ENCODE measurements at places on chromosomes 6 and 20.

GRCh38 chr20:1833728-1834726 is 61.2 kb upstream of the SIRPA start:
- DNase-seq: no peak

GRCh38 chr20:33540427-33540826 is 50.5 kb downstream of the CBFA2T2 start:
- no peak for DNase-seq

GRCh38 chr6:9507136-9507895 is 907.6 kb downstream of the TFAP2A start:
- DNase-seq: no peak

DNA sequence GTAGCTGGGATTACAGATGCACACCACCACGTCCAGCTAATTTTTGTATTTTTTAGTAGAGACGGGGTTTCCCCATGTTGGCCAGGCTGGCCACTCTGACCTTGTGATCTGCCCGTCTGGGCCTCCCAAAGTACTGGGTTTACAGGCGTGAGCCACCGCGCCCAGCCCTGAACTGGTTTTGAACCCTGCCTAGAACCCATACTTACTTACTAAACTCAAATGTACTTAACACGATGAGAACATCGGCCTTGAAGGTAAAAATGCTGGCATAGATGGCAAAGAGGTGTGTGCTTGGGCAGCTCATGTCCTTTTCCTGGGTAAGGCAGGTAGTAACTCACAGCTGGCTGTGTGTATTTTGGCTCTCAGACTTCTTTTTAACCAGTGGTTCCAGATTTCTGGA is 3.2 kb upstream of the ARMC12 start:
- no peak for DNase-seq

DNA sequence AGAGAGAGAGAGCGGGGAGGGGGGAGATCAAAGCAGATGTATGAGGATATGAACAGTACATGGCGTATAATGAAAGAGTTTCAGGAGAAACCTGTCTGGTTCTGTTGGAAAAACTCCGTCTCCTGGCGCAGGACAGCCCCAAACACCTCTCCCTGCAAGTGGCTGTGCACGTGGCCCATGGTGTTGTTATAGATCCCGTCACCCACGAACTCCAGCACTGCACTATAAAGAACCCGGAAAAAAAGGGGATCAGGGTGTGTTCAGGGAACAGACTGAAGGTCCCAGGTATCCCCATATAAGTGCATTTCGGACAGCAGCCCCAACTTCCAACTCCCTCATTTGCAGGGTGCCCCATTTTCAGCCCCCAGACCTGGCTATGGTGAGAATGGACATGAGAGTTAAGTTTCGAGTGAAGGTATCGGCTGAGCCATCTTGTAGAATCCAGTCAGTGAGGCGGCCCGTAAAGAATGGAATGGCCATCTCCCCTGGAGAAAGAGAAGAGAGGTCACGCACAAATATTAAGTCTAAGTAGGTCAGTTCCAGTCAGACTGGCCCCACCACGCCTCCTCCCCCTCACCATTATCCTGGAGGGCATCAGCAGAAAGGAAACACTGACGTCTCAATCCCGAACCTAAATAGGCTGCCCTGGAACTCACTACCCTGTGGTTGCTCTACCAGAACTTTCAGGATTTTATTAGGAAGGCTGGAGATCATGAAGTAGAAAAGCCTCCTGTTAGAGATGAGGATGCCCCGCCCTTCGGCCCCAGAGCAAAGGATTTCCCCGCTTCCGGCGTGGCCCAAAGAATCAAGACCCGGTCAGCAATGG is 1.3 kb downstream of the TAP1 start:
- no peak for DNase-seq

DNA sequence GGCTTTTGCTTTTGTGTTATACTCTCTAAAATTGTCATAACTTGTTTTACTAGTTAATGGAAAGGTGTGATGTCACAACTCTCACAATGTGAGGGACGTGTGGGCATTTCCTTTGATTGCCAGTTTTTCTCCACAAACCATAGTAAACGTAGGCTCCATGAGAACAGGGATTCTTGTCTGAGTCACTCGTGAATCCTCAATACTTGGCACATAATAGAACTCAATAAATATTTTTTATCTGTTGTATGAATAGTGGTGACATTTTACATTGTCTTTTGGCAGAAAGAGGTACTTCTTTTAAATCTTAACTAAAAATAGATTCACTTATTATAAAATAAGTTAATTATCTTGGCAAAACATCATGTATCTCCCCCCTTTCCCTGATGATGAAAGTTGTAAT is 69.0 kb upstream of the CNKSR3 start:
- DNase-seq: no peak

- peak; percentile 54 for DNase-seq
Measured at GRCh38 chr6:155174576-155175211, 89.1 kb upstream of the CLDN20 start.

- DNase-seq: no peak
Measured at GRCh38 chr6:157912326-157912725, 69.3 kb upstream of the SYNJ2 start.

GRCh38 chr20:44993343-44993742 is 27.0 kb downstream of the STK4 start:
- no peak for DNase-seq

- DNase-seq: no peak
Measured at GRCh38 chr20:25584905-25585704, at the start of gene NINL. Gene NINL, minus strand, starts transcription at chr20:25585531. Its CDS starts 58,944 bp downstream, at chr20:25526587.

DNA sequence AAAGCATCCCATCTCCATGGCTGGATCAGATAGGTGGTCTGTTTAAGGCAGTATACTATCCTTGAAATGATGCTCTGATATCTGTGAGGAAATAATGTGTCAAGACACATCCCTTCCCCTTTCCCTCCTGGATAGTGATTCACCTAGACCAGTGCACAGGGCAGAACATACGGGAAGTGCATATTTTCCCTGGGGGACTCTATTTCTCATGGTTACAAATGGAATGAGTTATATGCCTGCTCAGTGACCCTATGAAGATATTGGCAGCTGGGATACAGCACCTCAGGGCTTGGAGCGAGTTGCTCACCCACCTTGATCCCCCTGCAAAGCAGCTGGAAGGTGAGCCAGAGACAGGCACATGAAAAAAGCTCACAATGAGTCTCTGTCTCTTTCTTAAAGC is 67.5 kb upstream of the PRL start:
- DNase-seq: no peak

- no peak for DNase-seq
Measured at GRCh38 chr6:144252259-144252658, 32.9 kb upstream of the UTRN start.

GRCh38 chr6:132190097-132190814 is 211.0 kb downstream of the MOXD1 start:
- no peak for DNase-seq

DNA sequence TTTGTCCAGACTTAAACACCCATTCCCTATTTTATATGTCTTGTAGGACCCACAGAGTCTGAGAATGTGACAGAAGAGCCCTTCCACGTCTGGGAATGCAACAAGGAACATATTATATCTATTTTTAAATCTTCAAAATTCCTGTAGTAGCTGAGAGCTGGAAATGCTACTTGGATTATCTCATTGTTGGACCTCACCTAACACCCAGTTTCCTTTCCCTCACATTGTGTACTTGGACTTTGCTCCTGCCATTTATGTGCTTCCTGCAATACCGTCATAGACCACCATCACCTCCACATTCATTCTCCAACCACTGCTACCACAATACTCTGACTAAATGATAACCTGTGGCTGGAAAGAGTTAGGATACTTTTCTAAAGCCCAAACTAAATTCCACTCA is 335.4 kb downstream of the COL12A1 start:
- no peak for DNase-seq

DNA sequence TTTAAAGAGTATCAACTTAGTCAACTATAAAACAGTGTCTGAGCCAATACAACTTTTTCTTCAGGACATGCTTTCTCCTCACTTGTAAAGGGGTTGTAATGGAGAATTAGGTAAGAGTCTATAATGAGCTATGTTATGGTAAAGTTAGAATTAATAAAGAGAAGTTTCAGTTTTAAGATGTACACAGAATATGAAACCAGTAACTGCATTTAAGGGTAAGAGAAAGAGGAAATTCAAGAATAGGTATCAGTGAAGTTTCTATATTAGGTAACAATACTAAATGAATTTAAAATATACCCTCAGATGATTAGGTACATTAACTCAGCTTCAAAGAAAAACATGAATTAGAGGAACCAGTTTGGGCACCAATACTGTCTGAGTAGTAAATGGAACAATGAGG is 1444.3 kb upstream of the ADGRB3 start:
- no peak for DNase-seq

DNA sequence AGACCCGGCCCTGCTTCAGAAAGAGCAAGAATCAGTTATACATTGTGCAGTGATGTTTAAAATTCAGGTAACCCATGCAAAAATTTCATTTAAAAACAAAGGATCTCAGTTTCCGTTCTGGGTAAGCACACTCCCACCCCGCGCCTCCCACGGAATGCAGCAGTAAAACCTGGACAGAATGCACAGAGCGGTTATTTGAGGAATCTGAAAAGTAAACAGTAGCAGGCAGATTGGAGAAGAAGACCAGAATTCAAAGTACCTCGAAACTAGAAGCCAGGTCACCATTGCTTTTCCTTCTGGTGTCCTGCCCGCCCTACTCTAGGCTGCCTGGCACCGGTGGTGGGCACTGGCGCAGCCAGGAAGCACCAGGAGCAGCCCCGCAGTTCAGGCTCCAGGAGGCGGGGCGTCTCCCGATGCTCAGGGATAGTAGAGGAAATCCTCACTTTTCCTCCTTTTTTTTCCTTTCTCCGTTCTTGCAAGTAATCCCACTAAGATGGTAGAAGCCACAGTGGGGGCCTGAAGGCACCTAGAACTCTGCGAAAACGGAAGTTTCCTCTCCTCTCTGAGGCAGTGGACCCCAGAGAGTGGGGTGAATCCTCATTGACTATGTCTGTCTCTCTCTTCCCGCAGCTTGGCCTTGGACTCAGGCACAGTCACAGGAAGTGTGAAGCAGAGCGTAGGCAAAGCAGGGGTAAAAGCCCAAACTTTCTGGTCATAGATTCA is 28.3 kb downstream of the METTL24 start:
- no peak for DNase-seq

DNA sequence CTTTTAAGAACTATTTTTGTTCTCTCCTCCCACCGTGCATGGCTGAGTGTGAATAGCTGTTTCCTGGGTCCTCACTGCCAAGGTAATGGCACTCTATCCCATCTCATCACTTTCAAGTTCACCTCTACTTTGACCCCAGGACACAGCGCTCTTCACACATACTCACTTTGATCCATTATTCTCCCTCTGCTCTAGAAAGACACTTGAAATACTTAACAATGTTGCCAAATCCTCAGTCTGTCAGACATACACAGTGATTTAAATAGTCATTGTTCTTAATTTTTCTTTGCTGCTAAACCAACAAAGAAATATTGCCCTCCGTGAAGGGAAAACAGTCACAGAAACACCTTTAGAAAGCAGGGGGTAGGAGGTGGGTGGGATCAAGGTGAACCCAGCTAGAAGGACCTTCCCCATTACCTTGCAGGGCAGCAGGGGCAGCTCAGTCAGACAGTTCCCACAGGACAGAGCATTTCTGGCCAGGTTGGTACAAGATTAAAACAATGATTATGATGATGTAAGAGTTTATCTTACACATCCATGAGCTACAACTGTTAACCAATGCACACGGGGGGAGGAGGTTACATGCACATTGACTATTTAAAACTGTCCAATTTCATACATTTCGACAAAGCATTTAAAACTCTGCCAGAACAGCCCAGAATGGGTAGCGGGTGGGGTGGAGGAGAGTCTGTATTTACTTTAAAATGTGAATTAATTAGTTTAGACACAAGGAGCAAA is 2.4 kb downstream of the SLC22A23 start:
- no peak for DNase-seq

DNA sequence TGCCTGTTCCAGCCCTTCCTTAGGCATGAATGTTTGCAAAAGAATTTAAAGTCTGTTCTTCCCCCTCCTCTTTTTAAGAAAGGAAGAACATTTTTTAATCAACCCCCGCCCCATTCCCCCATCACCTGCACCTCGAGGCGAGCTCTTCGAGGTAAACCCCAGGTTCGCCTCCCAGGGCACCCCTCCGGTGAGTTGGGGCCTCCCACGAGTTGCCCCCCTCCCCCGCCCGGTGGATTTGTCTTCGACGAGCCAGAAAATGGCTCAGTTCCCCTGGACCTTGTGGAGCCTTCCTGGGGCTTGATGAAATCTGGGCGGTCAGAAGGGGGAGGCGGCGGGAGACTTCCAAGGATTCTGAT is 256 bp upstream of the OVOL2 start:
- DNase-seq: no peak

GRCh38 chr20:49415005-49415667 is 67.3 kb downstream of the KCNB1 start:
- DNase-seq: no peak

GRCh38 chr6:137878029-137878428 is 11.0 kb downstream of the TNFAIP3 start:
- no peak for DNase-seq

DNA sequence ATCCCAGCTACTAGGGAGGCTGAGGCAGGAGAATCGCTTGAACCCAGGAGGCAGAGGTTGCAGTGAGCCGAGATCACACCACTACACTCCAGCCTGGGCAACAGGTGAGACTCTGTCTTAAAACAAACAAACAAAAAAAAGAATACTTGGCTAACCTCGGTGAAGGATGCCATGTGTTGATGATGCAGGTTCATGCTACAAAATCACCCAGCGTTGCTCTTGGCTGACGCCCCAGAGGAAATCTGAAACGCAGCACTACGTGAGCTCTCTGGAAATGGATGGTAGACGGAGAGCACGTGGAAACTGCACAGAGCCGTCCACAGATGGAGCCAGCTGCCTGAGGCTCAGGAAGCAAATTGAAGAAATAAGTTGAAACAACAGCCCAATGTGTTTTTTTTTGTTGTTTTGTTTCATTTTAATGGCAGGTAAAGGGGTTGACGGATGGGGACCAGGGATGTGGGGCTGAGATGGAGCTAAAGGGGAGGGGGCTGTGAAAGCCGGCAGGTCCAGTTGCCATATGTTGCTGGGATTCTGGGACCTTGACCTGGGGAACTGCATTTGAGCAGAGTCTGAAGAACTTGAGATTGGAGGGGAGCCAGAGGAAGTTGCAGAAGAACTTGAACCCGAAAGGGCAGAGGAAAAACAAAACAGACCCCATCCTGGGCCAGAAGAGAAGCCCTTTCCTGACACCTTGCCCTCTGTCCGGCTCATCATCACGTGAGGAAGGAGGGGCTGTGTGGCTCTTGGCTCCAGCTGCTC is 12.8 kb upstream of the MANBAL start:
- DNase-seq: no peak

All from memory B cell (primary cell).